NCI-H1048 (cell line): ENCODE measurements at places on chromosomes 6 and 20.

- no peak for DNase-seq
Observed at GRCh38 chr20:3545401-3545925, 74.6 kb downstream of the ATRN start.

- no peak for DNase-seq
Observed at GRCh38 chr6:113496166-113496565, 361.0 kb upstream of the MARCKS start.

DNA sequence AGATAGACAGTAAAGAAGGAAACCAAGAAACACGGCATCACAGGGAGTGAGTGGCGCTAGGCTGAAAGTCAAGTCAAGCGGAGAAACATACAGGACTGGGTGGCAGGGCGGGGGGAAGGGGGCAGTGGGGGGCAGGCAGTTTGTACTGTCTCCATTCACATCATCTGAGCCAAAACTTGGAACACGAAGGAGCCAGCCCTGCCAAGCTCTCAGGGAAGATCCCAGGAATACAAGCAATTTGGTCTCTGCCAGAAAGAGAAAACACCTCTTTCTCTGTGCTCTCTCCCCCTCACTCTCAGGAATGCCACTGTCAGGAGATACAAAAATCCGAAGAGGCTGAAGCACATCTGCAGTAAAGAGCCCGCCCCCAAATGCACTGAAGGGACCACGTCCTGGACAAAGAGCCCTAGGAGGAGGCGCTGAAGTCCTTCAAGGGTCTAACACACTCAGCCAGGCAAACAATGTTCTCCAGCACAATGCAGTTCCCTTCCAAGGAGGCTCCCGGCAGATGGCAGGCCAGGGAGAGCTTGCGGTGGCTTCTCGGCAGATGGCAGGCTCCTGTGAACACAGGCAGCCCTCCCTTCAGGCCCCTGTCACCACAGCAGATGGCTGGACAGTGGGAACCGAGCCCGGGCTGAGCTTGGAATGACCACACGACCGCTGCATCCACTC, 90.0 kb downstream of the ATP9A start:
- no peak for DNase-seq

GRCh38 chr20:36784900-36785299, 11.3 kb upstream of the DSN1 start:
- no peak for DNase-seq

- no peak for DNase-seq
Observed at GRCh38 chr6:149899926-149900619, 2.2 kb upstream of the RAET1E start.

GRCh38 chr6:13474360-13474759, 13.0 kb downstream of the GFOD1 start:
- no peak for DNase-seq

- no peak for DNase-seq
Observed at GRCh38 chr6:152637296-152638047, at the start of gene SYNE1. SYNE1 (minus strand) TSS chr6:152637362; CDS start chr6:152628331, 9,031 bp downstream.

- DNase-seq: no peak
Observed at GRCh38 chr20:58447511-58448391, 58.7 kb downstream of the VAPB start.

DNA sequence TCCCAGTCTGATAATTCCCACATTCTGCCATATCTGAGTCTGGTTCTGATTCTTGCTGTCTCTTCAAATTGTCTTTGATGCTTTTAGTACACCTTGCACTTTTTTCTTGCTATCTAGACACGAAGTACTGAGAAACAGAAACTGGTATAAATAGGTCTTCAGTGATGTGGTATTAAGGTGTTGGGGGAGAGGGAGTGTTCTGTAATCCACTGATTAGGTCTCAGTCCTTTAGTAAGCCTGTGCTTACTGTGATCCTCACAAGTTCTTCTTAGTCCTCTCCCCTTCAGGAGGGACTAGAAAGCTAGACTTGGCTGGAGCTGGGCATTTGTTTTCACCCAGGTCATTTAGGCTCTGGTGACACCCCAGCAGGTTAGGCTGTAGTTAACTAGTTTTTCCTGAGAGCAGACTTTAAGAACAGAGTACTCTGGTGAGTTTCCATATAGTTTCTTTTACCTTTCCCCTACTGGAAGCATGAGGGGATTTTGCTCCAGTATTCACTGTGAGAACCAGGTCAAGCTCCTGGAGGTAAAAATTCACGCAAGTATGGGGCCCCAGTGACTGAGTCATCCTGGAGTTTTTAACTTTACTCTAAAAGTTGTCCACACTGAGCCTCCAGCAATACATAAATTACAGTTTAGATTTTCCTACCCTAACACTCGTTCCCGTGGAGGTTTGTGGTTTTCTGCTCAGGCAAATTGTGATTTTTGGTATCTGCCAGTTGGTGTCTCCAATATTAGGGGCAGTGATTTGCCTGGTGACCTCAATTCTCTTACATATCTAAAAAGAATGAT, 154.6 kb downstream of the CDKAL1 start:
- DNase-seq: no peak

GRCh38 chr6:139436200-139436956, 61.9 kb upstream of the CITED2 start:
- DNase-seq: peak; percentile 17

DNA sequence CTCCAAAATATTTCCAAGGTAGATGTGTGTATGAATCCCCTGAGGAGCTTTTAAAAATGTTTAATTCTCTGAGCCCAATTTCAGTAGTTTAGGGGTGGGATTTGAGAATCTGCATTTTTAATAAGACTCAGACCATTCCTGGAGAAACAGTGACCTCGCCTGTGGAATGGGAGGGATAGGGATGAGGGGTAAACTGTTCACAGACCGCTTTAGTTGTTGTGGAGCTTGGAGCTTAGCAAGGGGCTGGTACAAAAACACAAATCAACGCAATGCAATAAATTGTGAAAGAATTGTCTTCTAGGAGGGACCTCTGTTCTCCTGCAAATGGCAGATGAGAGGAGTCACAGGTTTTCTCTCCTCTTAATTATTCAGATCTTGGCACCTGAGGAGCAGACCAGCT, 239.3 kb upstream of the SULF2 start:
- DNase-seq: no peak

DNA sequence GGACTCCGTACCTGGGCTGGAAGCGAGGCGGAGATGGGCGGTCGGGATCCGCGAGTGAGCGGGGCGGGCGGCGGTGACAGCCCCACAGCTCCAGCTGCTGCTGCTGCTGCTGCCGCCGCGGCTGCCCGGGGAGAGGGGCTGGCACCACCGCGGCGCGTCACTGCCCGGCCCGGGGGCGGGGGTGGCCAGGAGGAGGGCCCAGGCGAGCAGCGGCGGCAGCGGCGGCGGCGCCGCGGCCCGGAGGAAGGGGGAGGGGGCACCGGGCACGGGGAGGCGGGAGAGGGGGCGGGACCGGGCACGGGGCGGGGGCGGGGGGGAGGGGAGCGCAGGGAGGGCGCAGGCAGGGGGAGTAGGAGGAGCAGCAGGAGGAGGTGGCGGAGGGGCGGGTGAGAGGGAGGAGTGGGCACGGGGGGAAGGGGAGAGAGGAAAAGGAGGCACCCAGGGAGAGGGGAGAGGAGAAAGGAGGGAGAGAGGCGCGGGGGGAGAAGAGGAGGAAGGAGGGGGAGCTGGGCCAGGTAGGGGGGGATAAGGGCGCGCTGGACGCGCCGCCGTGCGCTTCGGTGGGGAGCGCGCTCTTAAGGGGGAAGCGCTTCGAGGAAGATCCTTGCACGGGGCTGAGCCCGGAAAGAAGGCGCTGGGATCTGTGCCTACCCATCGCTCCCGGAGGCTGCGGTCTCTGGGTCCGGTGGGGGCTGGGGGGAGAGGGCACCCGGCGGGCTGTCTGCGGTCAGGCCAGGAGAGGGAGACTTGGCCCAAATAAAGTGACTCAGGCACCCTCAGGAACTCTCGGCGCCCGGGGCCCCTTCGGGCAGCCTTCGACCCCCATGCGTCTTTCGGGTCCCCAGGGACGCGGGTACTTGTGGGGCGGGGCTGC, 101.5 kb downstream of the NOL4L start:
- peak; percentile 83 for DNase-seq

DNA sequence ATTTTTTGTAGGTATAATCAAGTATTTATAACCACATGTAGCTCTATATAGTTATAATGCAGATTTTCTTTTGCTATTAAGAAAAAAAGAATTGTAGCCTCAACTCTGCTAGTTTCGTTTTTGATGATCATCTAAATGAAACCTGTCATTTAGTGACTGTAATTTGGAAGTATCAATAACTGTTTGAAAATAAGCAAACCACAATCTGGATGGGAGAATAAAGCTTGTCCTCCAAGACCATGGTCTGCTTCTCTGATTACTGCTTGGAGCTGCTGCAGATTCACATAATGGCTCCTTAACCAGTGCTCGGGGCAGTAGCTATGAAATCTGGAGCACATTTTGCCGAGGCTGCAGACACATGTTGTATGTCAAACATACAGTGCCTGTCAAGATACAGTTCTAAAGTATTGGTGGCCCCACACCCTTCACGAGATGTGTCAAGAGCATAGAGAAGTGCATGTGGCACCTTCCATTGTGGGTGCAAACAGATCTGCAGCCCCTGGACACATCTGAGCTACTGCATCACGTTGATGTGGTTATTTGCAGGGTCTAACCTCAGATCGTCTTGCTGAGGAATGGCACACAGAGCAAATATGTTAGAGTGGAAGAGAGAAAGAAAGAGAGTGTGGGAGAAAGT, 255.7 kb upstream of the SUPT3H start:
- no peak for DNase-seq

DNA sequence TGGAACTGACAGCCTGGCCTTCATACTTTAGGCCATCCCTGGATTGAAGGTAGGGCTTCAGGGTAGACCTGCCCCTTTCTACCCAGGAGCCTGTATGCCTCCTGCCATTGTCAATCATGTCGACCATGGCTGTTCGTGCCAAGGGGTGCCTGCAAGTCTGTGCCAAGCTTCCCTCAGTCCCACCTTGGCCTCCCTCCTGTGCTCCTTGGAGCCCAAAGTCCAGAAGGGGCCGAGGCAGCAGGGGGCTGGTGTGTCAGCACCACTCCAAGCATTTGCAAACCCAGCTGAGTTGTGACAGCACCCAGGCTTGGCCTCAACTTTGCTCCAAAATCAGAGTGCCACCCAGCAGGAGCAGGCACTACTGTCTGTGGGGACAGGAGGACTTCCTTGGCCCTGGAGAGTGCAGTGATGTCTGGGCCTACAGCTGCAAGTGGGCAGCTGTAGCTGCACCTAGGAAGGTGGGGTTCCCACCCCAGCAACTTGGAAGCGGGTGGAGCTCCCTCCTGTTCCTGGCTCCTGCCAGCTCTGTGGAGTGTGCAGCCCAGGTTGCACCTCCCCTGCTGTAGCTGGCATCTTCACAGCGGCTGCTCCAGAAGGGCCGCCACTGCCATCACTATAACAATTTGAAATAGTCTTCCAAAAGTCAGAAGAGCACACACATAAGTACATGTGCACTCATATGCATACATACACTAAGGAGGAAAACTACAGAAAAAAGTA, 1719.3 kb downstream of the HACE1 start:
- DNase-seq: no peak

- DNase-seq: no peak
Observed at GRCh38 chr6:111763381-111763780, 109.9 kb downstream of the FYN start.

DNA sequence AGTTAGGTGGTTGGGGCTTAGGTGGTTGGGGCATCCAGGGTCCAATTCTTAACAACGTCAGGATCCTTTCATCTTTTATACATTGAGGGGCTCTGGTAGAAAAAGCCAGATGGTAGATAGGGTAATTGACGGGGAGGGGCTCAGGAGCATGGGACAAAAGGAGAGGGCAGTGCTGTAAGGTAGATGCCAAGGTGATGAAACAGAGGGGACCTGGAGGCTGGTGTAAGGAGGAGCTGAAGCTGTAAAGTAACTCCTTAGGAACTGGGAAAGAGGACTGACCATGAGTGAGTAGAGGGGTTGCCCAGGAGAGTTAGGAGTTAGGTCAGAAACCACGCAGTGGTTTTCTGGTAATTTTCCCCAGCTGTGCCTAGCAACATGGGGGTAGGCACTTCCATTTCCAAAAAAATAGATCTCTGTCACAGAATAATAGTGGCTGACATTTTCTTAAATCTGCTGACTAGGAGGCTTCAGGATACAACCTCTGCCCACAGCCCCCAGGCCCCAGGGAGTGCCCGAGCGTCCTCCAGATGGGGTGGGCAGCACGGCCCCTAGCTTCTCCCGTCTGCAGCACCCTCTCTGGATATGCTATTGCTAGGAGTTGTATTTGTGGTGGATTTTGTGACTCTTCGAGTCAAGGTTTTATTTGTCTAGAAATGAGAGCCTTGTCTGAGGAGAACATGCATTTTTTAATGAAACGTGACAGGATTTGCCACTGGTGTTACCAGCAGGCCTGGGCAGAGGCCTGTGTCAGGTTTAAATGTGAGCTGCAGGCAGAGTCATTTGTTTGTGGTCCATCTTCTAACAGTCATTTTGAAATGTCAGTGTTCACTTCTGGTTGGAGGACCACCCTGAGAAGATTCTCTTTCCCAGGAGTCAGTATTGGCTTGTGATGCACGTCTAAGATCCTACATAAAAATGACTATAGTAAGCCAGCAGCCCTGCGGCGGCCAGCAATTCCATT, 44.6 kb downstream of the TULP4 start:
- DNase-seq: no peak

DNA sequence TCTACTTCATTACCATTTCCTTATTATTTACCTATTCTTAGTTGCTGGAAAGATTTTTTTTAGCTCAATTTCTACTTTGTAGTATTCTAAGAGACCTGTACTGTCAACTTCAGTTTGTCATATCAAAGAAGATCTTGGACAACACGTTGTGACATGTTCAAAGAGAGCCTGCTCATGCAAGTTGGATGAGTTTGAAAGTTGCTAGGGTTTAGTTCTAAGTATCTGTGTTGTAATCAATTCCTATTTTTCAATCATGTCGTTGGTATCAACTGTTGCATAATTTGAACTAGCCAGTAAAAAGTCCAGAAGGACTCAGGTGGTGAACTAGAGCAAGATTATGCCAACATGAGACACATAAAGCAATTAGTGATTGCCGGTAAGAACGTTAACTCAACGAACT, 30.2 kb downstream of the PKIB start:
- DNase-seq: no peak

DNA sequence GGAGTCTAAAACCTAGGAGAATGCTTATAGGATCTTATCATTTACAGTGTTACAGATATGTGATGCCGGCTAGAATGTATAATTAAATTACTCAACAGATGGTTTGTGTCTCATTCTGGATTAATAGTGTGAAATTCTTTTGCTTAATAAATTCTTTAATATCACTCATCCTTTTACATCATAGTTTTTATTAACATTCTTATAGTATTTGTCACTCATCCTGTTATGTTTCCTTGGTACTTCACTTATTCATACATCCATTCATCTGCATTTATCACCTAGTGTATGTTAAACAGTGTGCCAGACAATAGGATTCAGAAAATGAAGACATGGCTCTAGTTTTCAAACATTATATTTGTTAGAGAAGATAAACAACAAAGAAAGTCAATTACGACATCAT, 468.7 kb downstream of the FRK start:
- no peak for DNase-seq

- no peak for DNase-seq
Observed at GRCh38 chr6:134703206-134703605, 246.7 kb downstream of the ALDH8A1 start.

- DNase-seq: no peak
Observed at GRCh38 chr6:16418151-16418550, 179.8 kb downstream of the GMPR start.

GRCh38 chr20:41001497-41001896, 27.1 kb upstream of the TOP1 start:
- no peak for DNase-seq

GRCh38 chr6:162177746-162178145, 549.8 kb downstream of the PRKN start:
- DNase-seq: no peak

GRCh38 chr6:26246058-26246457, 118.9 kb upstream of the BTN3A2 start:
- no peak for DNase-seq
